ENCODE measurements at places on chromosomes 12 and 14.

DNA sequence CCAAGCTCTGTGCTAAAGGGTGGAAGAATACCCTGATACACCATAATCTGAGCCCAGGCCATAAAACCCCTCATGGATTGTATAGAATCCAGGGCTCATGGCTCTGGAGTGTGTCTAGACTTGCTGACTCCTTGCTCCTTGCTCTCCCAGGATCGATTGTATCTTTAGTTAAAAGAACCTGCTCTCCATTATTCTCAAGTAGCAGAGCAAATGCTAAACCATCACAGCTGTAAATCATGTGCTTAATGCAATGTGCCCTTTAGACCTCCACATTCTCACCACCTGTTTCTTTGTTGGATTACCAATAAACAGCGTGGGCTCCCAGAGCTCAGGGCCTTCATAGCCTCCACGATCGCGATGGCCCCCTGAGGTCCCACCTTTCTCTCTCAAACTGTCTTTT is 411.6 kb upstream of the FBXO33 start:
- no peak for DNase-seq

GRCh38 chr12:53975064-53975471 is 314 bp upstream of the HOTAIR start:
- DNase-seq: no peak

DNA sequence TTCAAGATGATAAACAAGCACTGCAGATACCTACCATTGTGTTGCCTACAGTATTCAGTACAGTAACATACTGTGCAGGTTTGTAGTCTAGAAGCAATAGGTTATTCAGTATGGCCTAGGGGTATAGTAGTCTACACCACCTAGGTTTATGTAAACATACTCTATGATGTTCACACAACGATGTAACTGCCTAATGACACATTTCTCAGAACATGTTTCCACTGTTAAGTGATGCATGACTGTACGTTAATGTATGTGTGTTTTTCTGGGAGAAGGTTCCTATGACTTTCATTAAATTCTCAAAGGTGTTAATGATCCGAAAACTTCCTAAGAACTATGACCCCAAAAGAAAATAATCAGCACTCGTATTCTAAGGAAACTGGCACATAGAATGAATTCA is 20.9 kb upstream of the CALM1 start:
- no peak for DNase-seq

DNA sequence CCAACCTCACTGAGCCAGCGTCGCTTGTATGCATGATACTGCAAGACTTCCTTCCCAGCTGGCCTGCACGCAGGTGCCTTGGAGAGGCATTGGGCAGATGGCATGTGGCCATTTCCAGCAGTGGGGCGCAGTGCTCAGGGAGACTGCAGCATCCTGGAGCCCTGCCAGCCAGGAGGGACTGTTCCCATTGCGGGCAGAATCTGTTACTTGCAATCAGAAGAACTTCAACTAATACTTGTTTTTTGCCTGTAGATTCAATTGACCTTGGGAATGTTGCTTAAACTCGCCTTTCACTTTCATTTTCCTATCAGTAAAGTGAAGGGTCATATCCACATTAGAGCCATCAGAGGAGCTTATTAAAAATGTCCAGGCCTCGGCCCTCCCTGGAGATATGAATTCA is 29.8 kb downstream of the ANKRD9 start:
- DNase-seq: no peak

DNA sequence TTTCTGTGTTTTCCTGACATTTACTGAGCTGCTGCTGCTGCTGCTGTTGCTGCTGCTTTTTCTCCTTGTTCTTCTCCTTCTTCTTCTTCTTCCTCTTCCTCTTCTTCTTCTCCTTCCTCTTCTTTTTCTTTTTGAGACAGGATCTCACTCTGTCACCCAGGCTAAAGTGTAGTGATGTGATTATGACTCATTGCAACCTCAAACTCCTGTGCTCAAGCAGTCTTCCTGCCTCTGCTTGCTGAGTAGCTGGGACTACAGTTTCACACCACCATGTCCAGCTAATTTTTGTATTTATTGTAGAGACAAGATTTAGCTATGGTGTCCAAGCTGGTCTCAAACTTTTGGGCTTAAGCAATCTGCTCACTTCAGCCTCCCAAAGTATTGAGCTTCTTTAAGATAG is 95.8 kb downstream of the TMTC3 start:
- DNase-seq: no peak

GRCh38 chr14:83301791-83302190 is 1768.1 kb upstream of the SEL1L start:
- no peak for DNase-seq

GRCh38 chr12:46480724-46481123 is 108.2 kb upstream of the SLC38A2 start:
- DNase-seq: no peak

DNA sequence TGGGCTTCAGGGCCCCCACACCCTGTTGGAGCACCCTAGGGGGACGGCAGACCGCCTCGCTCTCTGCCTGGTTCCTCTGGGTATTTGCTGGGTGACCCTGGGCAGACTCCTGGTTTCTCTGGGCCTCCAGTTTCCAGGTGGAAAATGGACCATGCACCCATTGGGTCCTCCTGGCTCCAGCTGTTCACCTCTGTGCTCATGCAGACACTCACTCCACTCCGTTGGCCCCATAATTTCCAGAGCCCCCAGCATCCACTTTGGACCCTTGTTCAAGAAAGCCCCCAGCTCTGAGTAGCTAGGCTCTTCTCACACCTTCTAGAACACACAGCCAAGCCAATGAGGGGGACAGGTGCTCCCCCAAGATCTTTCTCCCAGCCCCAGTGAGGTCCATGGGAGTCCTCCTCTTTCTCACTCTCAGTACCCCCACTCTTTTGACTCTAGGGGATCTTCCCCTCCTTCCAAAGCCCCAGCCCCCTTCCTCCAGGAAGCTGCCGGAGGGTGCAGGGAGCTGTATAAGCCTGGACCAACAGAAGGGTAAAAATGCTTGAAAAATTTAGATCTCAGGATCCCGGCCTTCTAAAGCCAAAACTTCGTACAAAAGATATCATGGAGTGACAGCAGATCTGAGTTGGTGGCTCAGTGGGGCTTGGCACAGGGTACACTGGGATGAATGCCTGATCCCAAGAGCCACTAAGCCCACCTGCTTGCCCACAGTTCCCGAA is 174.8 kb upstream of the RTL1 start:
- no peak for DNase-seq

DNA sequence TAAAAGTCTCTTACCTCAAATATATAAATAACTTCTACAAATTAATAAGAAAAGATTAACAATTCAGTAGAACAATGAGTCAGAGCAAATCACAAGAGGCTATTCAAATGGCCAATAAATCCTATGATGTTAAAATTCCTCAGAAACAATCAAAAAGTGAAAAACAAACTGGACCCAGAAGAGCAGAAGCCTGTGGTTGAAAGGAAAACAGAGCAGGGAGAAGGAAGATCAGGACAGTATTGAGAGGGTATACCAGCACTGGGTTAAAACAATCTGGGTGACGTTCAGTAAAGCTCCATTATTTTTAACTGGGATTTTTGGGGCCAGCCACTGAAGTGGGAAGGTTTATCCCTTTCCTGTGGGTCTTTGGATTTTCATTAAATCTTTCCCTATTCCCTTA is 39.7 kb upstream of the PCED1B start:
- DNase-seq: no peak

DNA sequence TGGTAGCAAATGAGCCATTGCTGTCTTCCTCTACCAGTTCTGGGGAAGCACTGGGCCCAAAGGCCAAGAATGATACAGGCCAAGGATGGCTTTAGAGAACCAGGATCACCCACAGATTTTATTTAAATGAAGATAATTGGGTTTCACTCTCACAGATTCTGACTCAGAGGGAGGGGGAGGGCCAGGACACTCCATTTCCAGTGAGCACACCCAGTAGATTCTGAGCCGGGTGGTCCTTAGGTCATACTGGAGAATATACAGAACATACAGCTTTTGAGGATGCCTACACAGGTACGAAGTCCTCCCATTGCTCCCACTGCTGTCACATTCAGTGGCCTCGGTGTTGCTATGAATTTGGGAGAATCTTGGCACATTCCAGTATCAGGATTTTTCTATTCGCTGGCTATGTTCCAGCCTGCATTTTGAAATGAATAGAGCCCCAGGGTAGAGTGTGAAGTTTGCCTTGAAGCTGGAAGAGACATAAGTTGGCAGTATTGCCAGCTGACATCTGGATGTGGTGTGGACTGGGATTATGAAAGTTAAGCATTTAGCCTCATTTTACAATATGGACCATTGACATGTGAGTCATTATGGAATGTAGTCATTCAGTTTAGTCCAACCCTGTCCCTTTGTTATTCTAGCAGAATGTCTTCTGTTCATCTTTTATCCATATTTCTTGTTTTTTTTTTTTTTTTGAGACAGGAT is 45.8 kb upstream of the POC1B start:
- DNase-seq: no peak

GRCh38 chr12:4286228-4286627 is 12.7 kb downstream of the CCND2 start:
- no peak for DNase-seq

GRCh38 chr12:124319368-124320050 is 24.6 kb downstream of the RFLNA start:
- no peak for DNase-seq

DNA sequence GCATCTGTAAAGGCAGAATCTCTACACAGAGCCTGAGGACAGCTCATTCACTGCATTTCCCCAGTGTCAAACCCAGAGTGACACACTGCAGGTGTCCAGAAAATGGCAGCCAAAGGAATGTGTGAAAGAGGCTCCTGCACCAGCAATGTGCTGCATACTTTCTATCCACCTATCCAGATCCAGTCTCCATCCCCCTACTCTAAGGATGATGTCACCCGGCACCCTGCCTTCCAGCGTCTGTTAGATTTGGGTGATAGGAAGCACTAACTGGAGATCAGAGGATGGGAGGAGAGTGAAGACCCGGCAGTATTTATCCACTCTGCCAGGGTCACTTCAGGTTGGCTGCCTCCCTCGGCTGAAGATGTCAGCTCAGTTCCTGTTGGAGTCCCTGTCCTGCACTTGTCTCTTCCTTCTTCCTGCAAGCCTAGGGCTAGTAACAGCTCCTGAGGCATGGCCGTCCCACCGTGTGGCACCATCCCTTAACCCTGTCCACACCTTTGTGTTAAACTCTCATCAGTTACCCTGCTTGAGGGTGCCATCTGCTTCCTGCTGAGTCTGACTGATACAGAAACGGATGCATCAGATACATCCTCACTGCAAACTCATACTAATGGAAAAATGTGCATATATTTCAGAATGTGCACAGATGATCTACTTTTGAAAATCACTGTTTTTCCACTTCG is 13.0 kb upstream of the GPR68 start:
- no peak for DNase-seq

DNA sequence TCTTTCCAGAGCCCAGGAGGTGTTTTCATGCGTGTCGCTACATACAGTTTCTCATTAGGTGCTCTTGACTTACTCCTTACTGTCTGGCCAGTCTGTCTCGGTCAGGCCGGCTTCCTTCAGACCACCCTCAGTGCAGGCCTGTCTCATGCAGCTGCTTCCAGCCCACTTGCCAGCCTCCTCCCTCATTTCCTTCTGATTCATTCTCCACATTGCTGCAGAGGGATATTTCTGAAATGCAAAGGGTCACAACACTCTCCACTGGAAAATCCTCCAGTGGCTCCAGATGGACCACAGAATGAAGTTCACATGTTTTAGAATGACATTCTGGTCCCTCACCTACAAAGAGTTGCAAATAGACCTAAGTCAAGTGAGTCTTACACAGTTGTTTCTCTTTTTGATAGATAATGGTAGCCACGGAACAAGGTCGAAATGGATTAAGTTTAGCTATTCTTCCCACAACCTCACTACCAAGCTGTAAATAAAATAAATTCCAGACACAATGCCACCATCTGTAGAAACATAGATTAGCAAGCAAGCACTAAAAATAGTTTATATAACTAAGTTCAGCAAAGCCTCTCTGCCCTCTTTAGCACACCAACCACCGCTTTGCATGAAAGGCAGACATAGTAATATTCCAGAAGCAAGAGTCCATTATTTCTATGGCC is 146.9 kb downstream of the ESR2 start:
- DNase-seq: no peak

DNA sequence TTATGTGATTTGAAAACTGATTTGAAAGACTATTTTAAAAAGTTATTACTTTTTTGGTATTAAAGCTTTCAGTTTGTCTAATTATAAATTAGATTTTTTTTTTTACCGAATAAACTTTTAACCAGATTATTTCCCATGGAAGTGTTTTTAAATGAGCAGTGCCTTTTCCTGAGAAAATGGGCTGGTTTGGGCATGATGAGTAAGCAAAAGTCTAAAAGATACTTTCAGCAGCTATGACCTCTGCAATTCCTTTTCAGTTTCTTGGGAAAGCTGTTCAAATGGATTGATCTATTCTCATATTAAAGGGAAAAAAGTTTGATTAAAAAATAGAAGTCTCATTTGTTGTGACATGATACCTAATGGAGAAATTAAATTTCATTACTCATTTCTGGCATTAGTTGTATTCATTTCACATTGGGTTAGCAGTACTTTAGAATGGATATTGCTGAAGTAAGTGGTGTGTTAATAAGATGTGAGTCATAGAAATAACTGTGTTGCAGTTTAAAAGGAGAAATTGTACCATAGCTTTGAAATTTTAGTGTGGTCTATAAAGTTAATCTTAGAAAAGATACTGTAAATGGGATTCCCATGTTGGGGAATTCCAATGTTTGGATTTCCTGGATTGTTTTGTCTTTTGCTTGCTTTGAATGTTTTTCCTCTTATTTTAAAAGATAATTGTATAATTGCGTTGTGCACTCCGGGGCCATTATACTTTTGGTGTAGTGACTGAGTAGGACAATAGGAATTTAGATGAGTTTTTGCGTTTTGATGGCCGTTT is 21.0 kb downstream of the KTN1 start:
- no peak for DNase-seq

- no peak for DNase-seq
Measured at GRCh38 chr14:96888158-96888557, 91.0 kb downstream of the VRK1 start.

DNA sequence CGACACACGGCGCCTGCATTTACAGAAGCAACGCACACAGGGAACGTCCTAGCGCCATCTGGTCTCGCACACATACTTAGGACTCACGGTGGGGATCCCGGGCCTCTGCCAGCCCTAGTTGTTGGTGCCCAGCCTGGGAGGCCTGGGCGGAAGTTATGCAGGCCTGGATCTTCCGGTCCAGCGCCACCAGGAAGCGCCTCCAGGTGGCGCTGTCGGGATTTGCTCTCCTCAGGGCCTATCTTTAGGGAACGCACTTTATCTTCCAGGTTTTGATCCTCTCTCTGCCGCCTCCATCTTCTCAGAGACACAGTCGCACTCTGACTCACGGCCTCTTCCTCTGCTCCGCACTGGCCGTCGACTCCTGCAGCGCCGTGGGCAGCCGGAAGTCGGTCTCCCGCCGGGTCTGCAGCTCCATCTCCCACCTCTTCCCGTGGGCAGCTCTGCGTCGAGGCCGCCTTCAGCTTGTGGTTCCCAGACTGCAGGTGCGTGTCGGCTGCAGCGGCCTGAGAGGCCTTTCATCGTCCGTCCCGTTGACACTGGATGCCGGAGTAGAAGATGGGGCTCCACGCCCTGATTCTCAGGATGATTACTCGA is 760.4 kb downstream of the TMEM121 start:
- DNase-seq: peak; percentile 16
